Diencephalon (tissue), 1 donor: ENCODE measurements at places on chromosomes 3 and 15. TPM values are rescaled to one million over a fixed set of nuclear protein-coding genes. Genes with fewer than 3 reads are reported as not detected.

Gene FAM107A
- 25.1 TPM for total RNA-seq

Gene IQCF5
- total RNA-seq: not detected

Gene TYRO3
- total RNA-seq: 32.3 TPM

Gene SUCNR1
- 1.4 TPM for total RNA-seq

Gene FBXO40
- not detected for total RNA-seq
